ENCODE measurements at places on chromosomes 6 and 20.

- DNase-seq, result no peak
Observed at GRCh38 chr6:18165751-18166150, 10.5 kb downstream of the KDM1B start.

DNA sequence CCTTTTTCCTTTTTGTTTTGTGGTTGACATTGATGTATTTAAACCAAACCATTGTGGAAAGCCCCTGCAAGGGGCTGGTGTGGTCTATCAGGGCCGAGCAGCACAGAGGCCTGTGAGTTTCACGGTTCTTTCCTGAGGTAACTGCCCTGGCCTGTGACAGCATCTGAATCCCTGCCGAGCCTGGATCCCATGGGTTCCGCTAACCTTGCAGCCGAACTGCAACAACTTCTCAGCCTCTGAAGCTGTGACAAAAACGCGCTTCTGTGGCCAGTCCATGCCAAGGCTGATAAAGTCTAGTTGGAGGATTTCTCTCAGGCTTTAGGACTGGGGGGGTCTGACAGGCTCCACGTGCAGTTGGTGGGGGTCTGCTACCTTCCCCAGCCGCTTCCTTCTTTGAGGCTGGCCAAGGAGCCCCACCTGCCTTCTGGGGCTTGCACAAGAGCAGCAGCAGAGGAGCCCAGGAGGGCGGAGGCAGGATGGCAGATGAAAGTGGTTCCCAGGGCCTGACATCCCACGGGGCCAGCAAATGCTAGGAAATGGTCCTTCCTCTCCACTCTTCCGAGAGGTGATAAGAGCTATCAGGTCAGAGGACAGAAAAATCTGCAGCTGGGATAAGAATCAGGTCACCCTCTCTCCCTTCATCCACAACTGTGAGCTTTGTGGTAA, 150.9 kb downstream of the PREX1 start:
- DNase-seq, result no peak

GRCh38 chr6:32252331-32253009, 28.6 kb upstream of the NOTCH4 start:
- DNase-seq, result no peak

DNA sequence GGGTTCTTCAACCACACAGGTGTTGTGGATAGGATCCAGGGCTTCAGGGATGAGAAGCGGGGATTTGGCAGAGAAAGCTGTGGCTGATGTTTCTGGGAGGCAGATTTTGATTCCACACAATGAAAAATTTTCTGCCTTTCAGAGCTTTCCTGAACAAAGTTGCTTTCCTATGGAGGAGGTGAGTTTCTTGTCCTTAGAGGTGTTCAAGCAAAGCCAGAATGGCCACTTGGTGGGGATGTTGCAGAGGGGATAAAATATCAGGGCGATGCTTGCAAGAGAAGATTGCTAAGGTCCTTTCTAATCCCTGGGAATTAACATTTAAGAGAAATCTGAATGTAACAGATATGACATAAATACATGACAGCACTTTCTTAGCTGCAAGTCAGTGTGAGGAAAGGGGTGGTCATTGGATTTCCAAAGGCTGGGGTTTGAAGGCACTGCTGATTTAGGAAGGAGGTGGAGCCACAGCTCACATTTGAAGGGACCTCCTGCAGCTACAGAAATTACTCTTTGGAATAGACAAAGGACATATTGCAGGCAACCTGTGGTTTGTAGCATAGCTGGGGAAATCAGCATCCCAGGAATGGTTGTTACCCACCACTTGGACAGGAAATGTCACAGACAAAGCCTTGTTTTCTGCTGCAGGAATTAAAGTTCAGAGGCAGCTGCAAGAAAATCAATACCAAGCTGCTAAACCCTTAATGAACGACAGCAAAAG, 271.1 kb upstream of the CHD6 start:
- DNase-seq, result peak; percentile 6

- DNase-seq, result no peak
Observed at GRCh38 chr20:51449498-51450220, 92.9 kb downstream of the NFATC2 start.

GRCh38 chr20:54254596-54254995, 46.7 kb downstream of the PFDN4 start:
- no peak for DNase-seq

DNA sequence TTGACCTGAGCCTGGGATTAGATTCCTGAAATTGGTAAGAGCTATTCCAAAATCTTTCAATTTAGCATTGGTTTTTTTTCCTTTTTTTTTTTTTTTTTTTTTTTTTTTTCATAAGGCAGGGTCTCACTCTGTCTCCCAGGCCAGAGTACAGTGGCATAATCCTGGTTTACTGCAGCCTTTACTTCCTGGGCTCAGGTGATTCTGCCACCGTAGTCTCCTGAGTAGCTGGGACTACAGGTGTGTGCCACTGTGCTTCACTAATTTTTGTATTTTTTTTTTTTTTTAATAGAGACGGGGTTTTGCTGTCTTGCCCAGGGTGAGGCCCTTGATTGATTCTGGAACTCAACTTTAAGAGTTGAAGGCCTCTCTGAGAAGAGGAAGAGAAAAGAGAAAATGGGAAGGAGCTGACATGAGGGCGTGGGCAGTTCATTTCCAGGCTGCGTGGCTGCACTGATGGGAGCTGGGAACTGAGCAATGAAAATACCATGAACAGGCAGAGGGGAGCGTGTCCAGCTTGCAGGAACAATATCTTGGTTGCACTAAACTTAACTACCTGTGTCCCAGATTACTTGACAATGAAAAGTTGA, 24.6 kb downstream of the KDM1B start:
- no peak for DNase-seq

GRCh38 chr20:2473516-2473915, 2.9 kb upstream of the SNRPB start:
- peak; percentile 29 for DNase-seq

DNA sequence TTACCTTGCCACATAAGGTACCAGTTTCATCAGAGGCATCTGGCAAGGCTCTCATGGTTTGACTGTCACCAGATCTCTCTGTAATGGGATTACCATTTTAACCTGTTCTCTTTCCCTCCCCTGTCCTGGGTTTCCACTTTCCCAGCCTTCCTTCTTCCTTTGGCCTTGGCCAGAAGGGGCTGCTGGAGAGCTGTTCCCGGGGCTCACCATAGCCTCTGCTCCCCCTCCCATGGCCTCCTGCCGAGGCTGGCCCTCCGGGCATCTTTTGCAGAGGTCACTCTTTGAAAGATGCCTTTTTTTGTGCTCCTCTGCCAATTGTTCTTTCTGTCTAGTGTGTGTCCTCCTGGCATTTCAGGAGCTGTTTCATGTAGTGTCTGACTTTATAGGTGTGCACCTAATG, 100.7 kb upstream of the SCP2D1 start:
- no peak for DNase-seq

GRCh38 chr6:143581835-143582480, 70.4 kb upstream of the FUCA2 start:
- DNase-seq, result no peak

- DNase-seq, result no peak
Observed at GRCh38 chr6:133166766-133167165, 74.4 kb upstream of the EYA4 start.

- no peak for DNase-seq
Observed at GRCh38 chr6:154980273-154981078, 14.6 kb upstream of the TIAM2 start.

DNA sequence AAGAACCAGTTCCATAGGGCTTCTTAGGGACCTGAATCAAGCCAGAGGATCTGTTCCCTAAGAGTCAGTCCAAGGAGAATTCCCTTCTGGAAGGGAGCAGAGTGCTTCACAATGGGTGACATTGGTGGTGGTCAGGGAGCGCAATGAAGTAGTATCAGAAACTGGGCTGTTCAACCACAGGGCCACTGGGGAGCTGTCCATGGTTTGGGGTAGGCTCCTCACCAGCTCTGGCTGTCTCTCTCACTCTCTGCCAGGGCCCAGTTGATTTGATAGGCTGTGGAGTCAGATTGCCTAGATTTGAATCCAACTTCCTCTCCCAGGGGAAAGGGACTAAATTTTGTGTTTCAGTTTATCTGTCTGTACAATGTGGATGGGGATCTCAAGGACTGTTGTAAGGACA, 36.7 kb upstream of the CHD6 start:
- peak; percentile 16 for DNase-seq

GRCh38 chr6:142329486-142330113, 27.8 kb downstream of the ADGRG6 start:
- DNase-seq, result no peak

DNA sequence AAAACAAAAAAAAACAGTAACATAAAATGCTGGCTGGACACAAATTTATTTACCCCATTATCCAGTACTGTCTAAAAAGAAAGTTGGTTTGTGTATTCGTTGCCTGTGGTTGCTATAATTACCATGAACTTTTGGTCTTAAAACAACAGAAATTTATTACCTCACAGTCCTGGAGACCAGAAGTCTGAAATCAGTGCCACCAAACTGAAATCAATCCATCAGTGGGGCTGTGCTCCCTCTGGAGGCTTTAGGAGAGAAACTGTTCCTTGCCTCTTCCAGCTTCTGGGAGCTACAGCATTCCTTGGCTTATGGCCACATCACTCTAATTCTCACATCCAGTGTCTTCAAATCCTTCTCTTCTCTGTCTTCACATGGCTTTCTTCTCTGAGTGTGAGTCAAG, 79.4 kb downstream of the SNX5 start:
- no peak for DNase-seq

DNA sequence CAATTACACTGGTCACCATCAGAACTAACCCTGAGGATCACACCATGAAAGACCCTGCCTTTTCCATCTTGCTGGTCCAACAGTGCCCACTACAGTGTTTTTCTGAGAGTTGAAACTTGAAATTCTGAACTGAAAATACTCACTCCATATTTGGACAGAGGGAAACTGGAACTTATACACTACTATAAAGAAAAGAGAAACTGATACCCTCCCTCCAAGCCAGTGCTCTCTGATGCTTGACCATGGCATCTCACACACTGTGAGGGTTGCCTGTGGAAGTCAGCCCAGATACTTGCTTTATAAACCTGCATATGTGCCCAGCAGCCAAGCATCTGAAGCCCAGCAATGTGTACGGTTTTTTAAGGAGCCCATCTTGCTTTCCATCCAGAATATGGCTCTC, 108.7 kb downstream of the FOXA2 start:
- DNase-seq, result no peak

- no peak for DNase-seq
Observed at GRCh38 chr6:76250666-76251065, 178.2 kb upstream of the IMPG1 start.

- no peak for DNase-seq
Observed at GRCh38 chr6:82906951-82907350, 158.7 kb downstream of the UBE3D start.

All from hematopoietic multipotent progenitor cell treated with erythropoietin and hydrocortisone succinate and interleukin-3 and kit ligand, for 8 days (in vitro differentiated cells).